Inflammatory macrophage treated with lipopolysaccharide for 1 hour (primary cell): ENCODE measurements at places on chromosomes 1 and 21.
A peak's percentile ranks its signal among the peaks of the same experiment; 100 is the strongest.

DNA sequence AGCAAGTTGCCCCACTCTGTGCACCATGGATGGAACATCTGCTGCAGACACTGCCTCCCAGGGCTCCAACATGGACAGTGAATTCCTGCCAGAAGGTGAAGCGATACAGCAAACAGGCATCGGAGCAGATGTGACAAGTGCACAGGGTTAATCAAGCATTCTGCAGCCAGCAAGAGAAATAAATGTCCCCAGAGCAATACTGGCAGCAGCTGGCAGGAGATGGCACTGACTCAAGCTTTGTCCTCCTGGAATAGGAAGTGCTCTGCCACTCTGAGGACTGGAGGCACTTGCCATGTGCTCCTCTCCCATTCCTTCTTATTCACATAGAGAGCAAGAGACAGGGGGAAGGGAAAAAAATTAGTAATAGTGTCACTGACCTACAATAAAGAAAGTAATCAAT, 402.7 kb upstream of the DAB1 start:
- DNase-seq, result no peak

DNA sequence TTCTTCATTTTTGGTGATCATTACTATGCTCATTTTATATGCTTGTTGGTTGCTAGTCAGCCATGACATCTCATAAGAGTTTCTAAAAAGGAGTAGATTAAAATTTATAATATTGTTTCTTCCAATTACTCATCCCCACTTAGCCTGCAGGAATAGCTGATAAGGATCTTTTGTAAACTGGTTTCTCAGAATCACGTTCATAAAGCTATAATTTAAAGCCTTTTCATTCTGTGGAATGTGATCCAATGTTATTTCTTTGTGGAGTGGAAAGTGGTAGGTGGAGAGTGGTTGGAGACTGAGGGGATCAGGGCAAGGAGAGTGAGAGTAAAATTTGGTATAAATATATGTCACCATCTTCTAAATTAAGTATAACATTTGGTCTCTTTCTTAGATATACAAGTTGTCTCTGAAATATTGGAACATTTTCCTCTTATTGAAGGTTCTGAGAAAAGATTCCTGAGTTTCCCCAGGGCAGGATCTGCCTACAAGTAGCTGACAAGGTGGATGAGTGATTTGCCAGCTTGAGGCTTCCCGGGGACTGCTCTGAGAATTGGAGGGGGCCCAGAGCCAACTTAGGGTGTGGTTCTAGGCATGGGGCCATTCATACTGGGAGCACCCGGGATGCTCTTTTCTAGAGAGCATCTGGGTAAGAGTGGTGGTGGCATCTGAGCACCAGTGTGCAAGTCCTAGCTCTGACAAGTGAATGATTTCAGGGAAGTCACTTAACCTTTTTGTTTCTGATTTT, 116.4 kb downstream of the TBX19 start:
- no peak for DNase-seq

GRCh38 chr1:117985973-117986372, 56.4 kb downstream of the WDR3 start:
- DNase-seq, result no peak

DNA sequence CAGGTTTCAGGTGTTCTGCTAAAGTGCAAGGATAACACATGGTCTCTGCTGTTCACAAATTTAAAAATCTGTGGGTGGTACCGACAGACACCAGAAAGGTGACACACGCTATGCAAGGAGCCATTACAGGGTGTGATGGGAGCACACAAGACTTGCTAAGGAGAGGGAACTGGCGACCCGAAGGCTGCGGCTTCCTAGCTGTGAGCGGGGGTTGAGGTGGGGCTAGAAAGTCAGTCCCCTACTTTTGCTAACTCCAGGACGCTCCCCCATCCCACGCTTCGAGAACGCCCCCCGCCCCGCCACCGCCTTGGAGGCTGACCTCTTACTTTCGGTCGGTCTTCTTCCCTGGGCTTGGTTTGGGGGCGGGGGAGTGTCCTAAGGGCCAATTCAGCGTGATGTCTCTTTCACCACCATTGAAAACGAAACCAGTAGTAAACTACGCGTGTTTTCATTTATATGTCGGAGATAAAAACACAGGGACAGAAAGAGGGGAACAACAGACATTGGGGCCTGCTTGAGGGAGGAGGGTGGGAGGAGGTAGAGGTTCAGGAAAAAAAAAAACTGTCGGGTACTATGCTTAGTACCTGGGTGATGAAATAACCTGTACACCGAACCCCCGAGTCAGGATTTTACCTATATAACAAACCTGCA, 1.1 kb downstream of the CKS1B start:
- peak; percentile 74 for DNase-seq

- no peak for DNase-seq
Observed at GRCh38 chr1:180288940-180289339, 58.9 kb downstream of the LHX4 start.

- no peak for DNase-seq
Observed at GRCh38 chr1:39676948-39677548, 5.1 kb upstream of the NT5C1A start.

DNA sequence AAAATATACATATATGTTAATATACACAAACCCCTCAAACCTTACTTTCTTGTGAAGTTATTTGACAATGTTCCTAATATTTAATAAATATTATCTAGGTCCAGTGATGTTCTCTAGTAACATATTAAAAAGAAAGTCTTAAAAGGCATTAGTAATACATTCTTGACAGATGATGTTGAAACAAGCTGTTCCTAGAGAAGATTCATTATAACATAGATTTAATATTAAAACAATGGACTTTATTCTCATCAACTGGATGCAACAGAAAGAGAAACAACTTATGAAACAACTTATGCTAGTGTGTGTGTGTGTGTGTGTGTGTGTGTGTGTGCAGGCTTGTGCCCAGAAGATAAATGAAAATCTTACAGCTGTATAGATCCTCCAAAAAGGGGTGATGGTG, 68.5 kb upstream of the PLXNA2 start:
- DNase-seq, result no peak

GRCh38 chr1:218584418-218585155, 239.5 kb downstream of the TGFB2 start:
- no peak for DNase-seq

GRCh38 chr1:230100932-230101331, 33.9 kb downstream of the GALNT2 start:
- no peak for DNase-seq

DNA sequence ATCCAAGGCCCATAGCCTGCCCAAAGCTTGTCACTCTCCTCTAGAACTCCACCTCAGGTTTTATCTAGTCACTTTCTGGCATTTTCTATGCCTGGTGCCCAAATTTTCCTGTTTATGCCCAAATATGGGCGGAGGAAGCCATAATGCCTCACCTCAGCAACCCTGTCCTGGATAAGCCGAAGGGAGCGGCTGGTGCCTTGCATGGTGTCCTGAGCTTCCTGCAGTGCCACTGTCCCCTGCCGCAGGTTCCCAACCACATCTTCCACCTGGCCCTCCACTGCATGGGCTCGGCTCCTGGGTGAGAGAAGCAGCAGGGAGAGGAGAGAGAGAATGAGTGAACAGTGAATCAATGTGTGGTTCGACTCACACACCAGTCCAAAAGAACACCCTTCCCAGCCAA, 34.2 kb downstream of the CAMK1G start:
- DNase-seq, result no peak

DNA sequence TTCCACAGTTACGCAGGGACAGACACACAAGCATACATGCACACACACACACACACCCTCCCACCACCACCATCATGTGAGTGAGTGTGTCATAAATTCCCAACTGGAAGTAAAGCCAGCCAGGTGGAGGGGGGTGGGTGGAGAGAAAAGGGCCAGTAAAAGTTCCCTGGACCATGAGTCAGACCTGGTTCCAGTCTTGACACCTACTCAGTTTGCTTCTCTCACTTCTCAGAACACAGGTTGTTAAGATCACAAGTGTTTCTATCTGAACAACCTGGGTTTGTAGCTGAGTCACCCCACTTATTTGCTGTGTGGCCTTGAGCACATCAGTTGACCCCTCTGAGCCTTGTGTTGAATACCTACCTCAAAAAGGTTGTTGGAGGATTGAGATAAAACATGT, 9.6 kb downstream of the EPHA10 start:
- peak; percentile 40 for DNase-seq

DNA sequence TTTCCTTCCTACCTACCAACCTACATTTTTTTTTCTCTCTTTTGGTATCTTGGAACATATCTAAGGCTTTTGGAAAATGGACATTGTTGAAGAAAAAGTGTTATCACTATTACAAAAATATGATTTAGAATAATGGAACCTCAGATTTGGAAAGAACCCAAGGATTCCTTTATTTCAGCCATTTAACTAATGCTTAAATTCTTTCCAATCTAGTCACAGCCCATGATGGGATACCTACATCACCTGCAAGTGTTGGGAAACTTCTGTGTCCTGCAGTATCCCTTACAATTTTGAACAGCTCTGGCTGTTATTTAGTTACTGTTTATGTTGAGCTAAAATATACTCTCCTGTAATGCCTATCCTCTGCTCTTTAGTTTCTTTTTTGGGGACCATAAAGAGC, 22.3 kb upstream of the APOBEC4 start:
- no peak for DNase-seq

DNA sequence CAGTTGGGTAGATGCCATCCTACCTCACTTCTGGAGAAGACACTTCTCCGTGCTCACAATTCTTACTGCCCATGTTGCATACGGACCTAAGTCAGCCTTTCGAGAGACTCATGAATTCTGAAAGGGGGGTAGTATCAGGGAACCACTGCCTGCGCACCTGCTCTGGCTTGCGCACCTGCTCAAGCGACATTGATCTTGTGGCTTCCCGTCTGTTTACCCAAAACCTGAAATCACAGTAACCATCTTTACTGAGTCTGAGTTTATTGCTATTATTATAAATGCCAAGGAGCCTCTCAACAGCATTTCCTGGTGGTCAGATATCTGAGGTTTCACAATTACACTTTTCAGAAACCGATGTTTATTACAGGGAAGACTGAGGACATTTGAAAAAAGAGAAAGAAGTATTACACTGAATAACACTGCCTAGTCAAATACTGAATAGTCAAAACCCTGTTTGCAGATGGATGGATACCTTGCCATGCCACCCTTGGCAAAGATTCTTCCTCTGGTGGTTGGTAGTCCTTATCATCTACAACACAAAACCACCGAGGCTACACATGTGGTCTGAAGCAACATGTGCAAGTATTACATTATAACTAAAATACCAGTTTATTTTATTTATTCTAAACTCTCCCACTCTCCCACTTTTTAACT, 208.7 kb downstream of the SIPA1L2 start:
- DNase-seq, result no peak
